Germinal center (tissue), 1 donor: ENCODE measurements at places on chromosomes 11 and 22.
A peak's percentile ranks its signal among the peaks of the same experiment; 100 is the strongest.

- no peak for DNase-seq
Observed at GRCh38 chr11:20623252-20623651, 23.8 kb downstream of the SLC6A5 start.

DNA sequence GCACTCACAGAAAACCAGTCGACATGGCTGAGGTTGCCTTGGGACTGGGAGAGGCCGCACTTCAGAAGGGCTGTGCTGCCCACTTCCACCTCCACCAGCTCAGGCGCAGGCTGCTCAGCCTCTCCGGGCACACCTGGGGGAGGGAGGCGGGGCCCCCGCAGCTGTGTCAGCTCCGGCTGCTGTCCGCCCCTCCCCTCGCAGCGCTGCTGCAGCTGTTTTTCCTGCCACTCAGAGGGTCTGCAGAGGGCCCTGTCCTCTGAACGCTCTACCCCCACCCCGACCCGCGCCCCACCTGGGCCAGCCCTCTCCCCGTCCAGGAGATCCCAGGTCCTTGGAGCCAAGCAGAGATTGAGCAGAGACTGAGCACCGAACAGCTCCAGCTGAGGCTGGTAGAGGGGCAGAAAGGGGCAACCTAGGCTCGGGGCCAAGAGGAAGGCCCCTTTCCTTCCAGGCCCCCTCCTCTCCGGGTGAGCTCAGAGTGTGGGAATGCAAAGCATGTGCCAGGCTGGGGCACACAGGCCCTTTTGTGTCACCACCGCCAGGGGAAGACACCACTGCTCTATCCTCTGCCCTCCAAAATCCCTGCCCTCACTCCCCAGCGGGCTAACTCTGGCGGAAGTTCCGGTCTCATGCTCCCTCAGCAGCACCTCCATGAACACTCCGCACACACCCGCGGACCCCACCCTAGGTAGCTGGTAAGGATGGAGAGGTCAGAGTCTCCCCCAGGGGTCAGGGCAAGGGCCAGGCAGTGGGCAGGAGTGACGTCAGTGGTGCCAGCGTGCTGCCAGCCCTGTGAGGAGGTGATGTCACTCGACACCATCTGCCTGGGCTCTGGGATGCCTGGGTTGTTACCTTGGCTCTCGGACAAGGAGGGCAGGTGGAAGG lies 1.6 kb downstream of the MCAM start:
- DNase-seq, result peak; percentile 84

DNA sequence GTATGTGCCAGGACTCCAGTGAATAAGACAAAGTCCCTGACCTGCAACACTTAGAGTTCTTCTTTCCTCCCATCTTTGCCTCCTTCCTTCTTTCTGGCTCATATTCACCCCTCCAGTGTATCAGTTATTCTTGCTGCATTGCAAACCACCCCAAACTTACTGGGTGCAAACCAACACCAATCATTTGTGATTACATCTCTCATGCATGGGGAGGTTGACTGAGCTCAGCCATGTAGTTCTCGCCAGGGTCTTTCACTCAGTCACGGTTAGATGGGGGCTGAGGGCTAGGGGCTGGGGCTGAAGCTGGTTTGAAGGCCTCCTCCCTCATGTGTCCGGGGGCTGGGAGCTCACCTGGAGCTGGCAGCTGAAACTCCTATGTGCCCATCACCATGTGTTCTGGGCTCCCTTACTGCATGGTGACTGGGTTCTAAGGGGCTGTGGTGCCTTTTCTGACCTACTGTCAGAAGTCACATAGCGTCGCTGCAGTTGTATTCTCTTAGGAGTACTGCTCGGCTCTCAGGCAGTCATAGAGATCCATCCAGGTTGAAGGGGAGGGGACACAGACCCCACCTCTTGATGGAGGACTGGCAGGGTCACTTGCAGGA lies 35.0 kb upstream of the CACNG2 start:
- DNase-seq, result no peak

GRCh38 chr22:27809226-27809603 lies 7.7 kb upstream of the MN1 start:
- no peak for DNase-seq

DNA sequence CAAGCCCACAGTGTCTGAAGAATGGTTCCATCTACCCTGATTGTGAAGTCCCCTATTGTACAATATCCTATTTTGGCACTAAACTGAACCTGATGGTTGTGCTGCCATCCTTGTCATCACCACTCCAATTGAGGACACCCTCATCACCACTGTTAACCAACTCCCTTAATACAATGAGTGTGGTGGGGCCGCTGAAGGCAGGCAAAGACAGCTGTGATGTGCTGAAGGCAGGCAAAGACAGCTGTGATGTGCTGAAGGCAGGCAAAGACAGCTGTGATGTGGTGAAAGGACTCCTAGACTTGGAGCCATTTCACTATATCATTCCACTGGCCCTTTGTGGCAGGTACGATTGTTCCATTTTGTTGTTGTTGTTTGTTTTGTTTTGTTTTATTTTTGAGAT lies 481.6 kb downstream of the SOX6 start:
- DNase-seq, result no peak

- no peak for DNase-seq
Observed at GRCh38 chr22:17114898-17115235, 6.3 kb downstream of the TMEM121B start.

GRCh38 chr11:15113381-15113780 lies 1.3 kb upstream of the INSC start:
- DNase-seq, result peak; percentile 76

- no peak for DNase-seq
Observed at GRCh38 chr11:30983776-30984441, 385.6 kb downstream of the DCDC1 start.

- no peak for DNase-seq
Observed at GRCh38 chr22:40690370-40690769, 11.1 kb downstream of the MCHR1 start.

DNA sequence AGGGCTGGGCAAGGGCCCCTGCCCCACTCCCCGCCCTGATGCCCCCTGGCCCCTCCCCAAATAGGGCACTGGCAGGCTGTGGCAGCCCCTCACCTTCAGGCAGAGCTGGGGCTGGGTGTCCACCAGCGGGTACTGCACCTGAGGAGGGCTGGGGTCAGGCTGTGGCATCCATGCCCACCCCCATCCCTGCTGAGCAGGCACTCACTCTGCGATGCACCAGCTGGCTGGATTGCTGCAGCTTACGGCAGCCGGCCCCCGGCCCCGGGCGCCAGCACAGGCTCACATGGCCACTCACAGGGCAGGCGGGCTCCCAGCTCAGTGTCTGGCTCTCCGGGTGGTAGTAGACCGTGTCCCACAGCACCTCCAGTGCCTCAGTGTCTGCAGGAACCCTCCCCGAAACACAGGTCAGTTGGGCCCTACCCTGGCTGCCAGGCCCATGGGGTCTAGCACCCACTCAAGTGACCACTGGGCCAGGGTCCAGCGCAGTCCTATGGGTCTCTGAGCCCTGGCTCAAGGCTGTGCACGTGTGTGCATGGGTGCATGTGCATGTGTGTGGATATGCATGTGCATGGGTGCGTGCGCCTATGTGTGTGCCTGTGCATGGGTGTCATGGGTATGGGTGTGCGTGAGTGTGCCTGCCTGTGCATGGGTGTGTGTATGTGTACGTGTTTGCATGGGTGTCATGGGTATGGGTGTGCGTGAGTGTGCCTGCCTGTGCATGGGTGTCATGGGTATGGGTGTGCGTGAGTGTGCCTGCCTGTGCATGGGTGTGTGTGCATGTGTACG lies 14.4 kb downstream of the IL17REL start:
- no peak for DNase-seq

DNA sequence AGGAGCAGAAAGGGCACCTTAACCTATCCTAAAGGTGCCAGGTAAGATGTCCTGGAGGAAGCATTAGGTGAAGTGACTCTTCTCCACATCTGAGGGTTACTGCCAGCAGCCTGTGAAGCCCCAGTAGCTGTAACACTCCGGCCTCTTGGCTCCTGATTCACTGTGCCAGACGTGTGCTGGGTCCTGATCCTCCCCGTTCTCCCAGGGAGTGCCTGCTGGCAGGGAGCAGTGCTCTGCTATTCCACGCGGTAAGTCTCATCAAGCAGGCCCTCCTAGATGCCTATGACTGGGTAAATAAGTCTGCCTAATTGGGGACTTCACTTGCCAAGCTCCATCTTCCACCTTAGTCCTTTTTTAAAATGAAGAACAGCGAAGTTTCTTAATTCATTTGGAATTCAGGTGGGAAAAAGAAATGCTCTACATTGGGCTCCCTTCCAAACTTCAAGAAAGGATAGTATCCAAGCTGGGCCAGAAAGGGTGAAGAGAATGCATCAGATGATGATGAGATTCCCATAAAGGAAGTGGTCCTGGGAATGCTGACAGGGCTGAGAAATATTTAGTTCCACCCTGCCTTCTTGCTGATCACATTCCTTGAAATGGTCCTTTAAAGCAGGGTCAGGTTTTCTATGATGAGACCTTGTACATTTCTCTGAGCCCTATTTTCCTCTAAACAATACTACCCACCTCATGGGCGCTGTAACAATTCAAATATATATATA lies 188.0 kb downstream of the MAML2 start:
- no peak for DNase-seq

DNA sequence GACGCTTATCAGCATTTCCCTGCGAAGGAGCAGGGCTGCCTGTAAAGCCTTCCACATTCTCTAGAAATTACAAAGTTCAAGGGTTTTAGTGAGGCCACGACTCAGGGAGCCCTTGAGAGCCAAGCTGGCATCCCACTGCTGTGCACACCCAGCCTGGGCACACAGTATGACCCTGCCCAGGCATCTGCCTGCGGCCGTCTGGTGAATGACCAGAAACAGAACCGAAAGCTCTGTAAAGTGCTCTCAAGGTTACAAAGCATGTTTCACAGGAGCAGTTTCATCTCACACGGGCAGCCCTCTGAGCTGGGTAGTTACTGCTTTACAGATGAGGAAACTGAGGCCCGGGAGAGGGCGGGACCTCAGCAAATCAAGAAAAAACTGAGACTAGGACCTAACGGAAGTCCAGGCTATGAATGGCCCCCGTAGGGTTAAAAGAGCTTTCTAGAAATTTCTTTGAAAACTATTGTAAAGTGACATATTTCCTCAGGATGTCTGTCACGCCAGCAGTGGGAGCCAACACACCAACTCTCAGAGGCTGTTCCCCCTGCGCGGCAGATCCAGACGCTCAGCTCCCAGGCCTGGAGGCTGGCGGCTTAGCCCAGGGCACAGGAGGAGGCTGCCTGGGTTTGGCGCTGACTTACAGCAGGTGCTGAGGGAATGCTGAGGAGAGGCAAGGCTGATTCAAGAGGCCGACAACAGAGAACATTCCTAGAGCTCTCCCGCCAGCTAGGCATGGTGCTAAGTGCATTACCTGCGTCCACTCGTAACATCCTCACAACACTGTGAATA lies 7.7 kb upstream of the TCF20 start:
- DNase-seq, result no peak

GRCh38 chr22:38824585-38824984 lies 19.2 kb downstream of the NPTXR start:
- DNase-seq, result peak; percentile 55
